Keratinocyte (primary cell): ENCODE measurements at places on chromosomes 1 and 21.

- no peak for DNase-seq
These were observed 252.3 kb downstream of the BRINP2 start for GRCh38 chr1:177423090-177423489.

DNA sequence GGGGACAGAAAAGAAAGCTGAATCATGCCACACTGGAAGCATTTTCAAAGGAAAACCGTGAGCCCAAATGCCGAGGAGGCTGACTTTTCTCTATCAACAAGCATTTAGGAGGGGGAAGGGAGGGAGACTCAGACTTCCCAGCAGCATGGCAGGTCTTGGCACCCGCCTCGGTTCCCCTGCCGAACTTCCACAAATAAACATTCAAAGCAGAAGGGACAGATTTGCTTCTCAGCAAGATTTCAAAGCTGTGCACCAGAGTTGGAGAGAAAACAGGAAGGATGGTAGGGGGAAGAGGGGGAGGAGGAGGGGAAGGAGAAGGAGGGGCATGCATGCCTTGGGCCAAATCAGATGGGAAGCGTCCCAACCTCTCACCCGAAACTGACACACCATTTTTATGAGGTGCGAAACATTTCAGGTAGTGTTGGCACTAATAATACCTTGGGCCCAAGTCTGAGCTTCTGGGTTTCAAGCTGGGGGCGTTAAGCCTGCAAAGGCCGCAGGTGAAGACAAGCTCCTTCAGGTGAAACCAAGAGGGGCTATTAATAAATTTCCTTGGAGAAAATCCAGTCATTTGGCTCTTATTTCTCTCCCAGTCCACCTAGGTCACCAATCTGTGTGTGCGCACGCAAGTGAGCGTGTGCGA is 26.4 kb downstream of the ABCA4 start:
- DNase-seq, result no peak

GRCh38 chr1:151619489-151620093 is 7.7 kb downstream of the SNX27 start:
- no peak for DNase-seq

DNA sequence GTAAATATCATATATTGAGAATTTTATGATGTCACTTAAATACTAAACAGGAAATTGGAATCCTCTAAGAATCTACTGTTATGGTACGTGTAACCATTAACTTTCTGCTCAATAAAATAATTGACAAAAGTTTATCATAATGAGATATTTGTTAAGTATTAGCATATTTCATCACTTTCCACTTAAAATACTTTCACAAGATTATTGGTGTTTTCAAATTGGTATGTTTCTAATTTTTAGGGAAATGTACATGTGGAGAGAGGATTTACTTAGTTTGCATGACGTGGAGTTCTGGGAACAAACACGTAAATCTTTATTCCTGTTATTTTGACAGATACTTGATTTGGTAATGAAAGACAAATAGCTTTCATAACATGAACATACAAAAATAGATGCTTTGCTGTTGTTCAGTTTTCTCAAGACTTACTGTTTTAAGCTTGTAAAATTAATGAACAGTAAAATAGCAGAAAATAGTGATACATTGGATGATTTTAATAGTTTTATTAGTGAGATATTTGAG is 1.6 kb downstream of the SRSF11 start:
- DNase-seq, result no peak
